Body of pancreas (tissue), 4 donors: ENCODE measurements at places on chromosomes 4 and X. TPM values are rescaled to one million over a fixed set of nuclear protein-coding genes. Genes with fewer than 3 reads are reported as not detected.

GRCh38 chr4:98804403-98804802, 124.5 kb downstream of the EIF4E start:
- no peak for DNase-seq

DNA sequence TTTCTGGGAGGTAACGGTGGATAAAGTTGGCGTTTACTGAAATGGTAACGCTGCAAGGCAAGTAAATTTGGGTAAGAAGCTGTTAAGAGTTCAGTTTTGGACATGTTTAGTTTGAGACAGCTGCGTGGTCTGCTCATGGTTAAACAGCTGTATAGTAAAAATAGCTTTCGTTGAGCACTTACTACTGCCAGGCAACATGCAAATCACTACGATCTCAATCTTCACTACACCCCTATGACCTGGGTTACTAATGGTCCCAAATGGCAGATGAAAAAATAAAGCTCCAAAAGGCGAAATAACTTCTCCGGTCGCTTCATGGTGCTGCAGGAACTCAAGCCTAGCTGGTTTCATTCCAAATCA, 22.2 kb downstream of the FABP2 start:
- no peak for DNase-seq

Gene F8A2
- total RNA-seq, result not detected

GRCh38 chrX:107304141-107304540, 97.7 kb downstream of the DNAAF6 start:
- no peak for DNase-seq

Gene MAGEE2
- total RNA-seq, result not detected

Gene NDUFC1
- total RNA-seq, result 16.5 TPM

GRCh38 chrX:116781926-116782325, 319.1 kb upstream of the CT83 start:
- peak; percentile 4 for DNase-seq

GRCh38 chrX:48996969-48997368, 5.1 kb downstream of the GRIPAP1 start:
- no peak for DNase-seq

- DNase-seq, result no peak
Measured at GRCh38 chr4:185730387-185730786, 81.6 kb downstream of the SORBS2 start.

Gene USP17L21
- total RNA-seq, result not detected

Gene VCX3A
- total RNA-seq, result not detected

Gene INTU
- 8.0 TPM for total RNA-seq

DNA sequence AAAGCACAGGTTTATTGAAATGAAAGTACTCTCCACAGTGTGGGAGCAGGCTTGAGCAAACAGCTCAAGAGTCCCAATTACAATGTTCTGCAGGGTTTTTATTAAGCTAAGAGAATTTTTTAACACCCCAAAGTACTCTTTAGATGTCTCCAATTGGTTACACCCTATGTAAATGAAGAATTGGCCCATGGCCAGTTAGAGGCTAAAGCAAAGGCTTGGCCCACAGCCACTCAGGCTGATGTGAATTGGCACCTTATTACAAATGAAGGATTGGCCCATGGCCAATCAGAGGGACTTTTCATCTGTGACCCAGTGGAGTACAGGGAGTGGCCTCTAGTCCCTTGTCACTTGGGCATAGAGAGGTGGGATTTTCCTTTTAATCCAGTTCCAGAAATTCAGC, 30.1 kb upstream of the IQCM start:
- DNase-seq, result no peak

Gene ZCCHC12
- not detected for total RNA-seq

DNA sequence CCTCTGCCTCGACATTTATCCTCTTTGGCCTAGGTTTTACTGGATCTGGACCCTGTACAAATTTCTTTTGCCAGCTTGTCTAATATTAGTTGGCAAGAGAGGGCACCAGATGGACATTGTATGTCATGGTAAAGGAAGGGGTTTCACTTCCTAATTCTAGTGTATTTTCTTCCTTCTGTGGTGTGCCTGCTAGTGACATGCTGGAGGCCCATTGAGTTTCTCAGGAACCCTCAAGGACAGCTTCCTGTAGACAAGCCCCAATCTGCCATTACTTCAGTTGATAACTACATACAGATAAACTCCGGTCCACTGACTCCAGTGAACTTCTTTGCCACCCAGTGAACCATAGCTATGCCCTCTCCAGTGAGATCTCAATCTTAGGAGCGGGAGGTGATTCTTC, 116.9 kb downstream of the STPG2 start:
- DNase-seq, result no peak

- DNase-seq, result no peak
Measured at GRCh38 chrX:115357326-115358120, 68.0 kb downstream of the LUZP4 start.

- DNase-seq, result no peak
Measured at GRCh38 chrX:16603822-16604221, 46.1 kb upstream of the S100G start.

GRCh38 chr4:145773581-145774234, 93.8 kb downstream of the C4orf51 start:
- no peak for DNase-seq

Gene MSX1
- total RNA-seq, result 3.9 TPM

Gene SOD3
- total RNA-seq, result 139 TPM

GRCh38 chrX:150845091-150845490, 53.4 kb downstream of the CD99L2 start:
- no peak for DNase-seq

Gene OPRPN
- total RNA-seq, result 2.1 TPM

DNA sequence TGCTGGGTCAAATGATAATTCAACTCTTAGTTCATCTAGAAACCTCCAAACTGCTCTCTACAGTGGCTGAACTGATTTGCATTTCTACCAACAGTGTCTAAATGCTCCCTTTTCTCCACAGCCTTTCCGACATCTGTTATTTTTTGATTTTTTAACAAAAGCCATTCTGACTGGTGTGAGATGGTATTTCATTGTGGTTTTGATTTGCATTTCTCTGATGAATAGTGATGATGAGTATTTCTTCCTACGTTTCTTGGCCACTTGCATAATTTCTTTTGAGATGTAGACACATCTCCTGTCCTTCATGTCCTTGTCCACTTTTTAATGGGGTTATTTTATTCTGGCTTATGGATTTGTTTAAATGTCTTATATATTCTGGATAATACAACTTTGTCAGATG, 298.2 kb upstream of the ARSJ start:
- DNase-seq, result no peak

GRCh38 chrX:106927700-106928099, 7.5 kb downstream of the CLDN2 start:
- DNase-seq, result peak; percentile 89

DNA sequence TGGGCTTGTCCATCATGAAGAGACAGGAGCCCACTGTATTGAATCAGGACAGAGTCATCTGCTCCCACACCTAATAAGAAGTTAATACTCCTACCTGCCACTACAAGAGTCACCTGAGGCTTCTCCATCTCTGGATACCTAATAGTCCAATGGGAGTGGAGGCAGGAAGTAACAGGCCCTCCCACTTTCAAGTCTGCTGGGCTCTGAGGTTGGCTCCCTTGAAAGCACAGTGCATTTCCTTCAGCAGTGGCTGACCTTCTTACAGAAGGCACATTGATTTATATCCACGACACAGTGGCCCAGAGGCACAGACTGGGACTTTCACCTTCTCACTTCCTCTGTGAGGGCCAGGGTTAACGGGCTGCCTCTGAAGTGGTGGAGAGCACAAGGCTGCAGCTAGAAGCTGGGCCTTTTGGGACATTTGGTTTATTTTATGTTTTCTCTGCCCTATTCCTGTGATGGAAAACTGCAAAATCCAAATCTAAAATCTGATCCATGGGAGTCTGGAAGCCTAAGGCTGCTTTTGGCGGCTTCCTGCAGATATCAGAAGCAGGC, 38.1 kb downstream of the FRG2 start:
- no peak for DNase-seq

Gene HSFX2
- not detected for total RNA-seq
